ENCODE measurements at places on chromosomes 5 and 9. TPM values are rescaled to one million over a fixed set of nuclear protein-coding genes. Genes with fewer than 3 reads are reported as not detected.

Gene SHROOM1
- total RNA-seq, result 8.0 TPM

Gene NR6A1
- 0.69 TPM for total RNA-seq

Gene TSSK1B
- total RNA-seq, result not detected

Gene MARCOL
- not detected for total RNA-seq

Gene PITX1
- not detected for total RNA-seq

Gene KLHL3
- 2.2 TPM for total RNA-seq

Gene SCGB3A2
- total RNA-seq, result not detected

Gene IL3
- not detected for total RNA-seq

Gene SLC27A6
- total RNA-seq, result not detected

Gene STPG3
- total RNA-seq, result not detected

Gene ADAMTS16
- total RNA-seq, result 0.15 TPM

Gene SPATA31D4
- not detected for total RNA-seq

Gene LEAP2
- 0.36 TPM for total RNA-seq

Gene PRDM9
- total RNA-seq, result not detected

Gene PDZD2
- total RNA-seq, result 1.5 TPM

Gene PHPT1
- total RNA-seq, result 51.6 TPM

Gene DYNC2I2
- total RNA-seq, result 102 TPM

Gene SLC6A18
- not detected for total RNA-seq

Gene RETREG1
- total RNA-seq, result 21.3 TPM

Gene DND1
- 1.00 TPM for total RNA-seq

Gene PRRX2
- total RNA-seq, result not detected

Gene GLRA1
- not detected for total RNA-seq

Gene TRUB2
- 25.4 TPM for total RNA-seq

Gene CDH6
- total RNA-seq, result not detected

Gene LOX
- total RNA-seq, result 8.3 TPM

Gene FSTL4
- 0.31 TPM for total RNA-seq

Gene JADE2
- total RNA-seq, result 56.8 TPM

Gene MIGA2
- 21.8 TPM for total RNA-seq

Gene CARTPT
- not detected for total RNA-seq

Gene ANKRD55
- total RNA-seq, result not detected

Gene ZNF879
- 3.3 TPM for total RNA-seq

Gene GPR151
- not detected for total RNA-seq

Gene COL15A1
- 0.69 TPM for total RNA-seq

Gene EIF4E1B
- not detected for total RNA-seq

Gene ENC1
- 28.6 TPM for total RNA-seq

Gene ASTN2
- 8.5 TPM for total RNA-seq

Gene FBLL1
- total RNA-seq, result 3.4 TPM

Gene PCDHGA5
- 0.15 TPM for total RNA-seq

Gene PKN3
- total RNA-seq, result 5.2 TPM

Gene RNF183
- total RNA-seq, result not detected

Gene SEMA6A
- 84.3 TPM for total RNA-seq

Gene IFNA2
- total RNA-seq, result not detected

Gene MCIDAS
- total RNA-seq, result 1.0 TPM

Gene IL13
- total RNA-seq, result not detected

Gene UTP15
- 31.0 TPM for total RNA-seq

Gene C5orf63
- 6.5 TPM for total RNA-seq

Gene PCDHGA6
- total RNA-seq, result 1.00 TPM

Gene PRELID1
- 194 TPM for total RNA-seq

Gene NXNL2
- 0.73 TPM for total RNA-seq

Gene SLC34A1
- total RNA-seq, result not detected

Gene THBS4
- 1.5 TPM for total RNA-seq

Gene LYSMD3
- total RNA-seq, result 11.7 TPM

Gene HRCT1
- total RNA-seq, result not detected

All from melanocyte of skin (primary cell).